Fibroblast of lung (primary cell): ENCODE measurements at places on chromosomes 11 and 22.

DNA sequence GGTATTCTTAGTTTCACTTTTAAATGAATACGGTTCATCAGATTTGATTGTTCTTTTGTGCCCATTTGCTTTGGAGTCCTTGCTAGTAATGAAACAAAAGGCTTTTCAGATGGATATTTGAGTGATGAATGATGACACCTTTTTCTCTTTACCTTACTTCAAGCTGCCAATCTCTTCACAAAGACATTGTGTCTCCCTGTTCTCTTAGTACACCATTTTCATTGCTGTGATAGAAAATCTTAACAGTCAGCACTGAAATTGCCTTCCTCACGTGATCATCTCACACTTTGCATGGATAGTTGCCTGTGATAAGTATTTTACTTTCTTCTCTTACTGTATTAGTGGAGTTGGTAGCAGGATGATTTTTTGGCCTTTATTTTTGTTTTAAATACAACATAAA, 396.6 kb downstream of the NELL1 start:
- no peak for DNase-seq

- peak; percentile 22 for DNase-seq
Measured at GRCh38 chr22:25448435-25449051, 115.9 kb upstream of the GRK3 start.

DNA sequence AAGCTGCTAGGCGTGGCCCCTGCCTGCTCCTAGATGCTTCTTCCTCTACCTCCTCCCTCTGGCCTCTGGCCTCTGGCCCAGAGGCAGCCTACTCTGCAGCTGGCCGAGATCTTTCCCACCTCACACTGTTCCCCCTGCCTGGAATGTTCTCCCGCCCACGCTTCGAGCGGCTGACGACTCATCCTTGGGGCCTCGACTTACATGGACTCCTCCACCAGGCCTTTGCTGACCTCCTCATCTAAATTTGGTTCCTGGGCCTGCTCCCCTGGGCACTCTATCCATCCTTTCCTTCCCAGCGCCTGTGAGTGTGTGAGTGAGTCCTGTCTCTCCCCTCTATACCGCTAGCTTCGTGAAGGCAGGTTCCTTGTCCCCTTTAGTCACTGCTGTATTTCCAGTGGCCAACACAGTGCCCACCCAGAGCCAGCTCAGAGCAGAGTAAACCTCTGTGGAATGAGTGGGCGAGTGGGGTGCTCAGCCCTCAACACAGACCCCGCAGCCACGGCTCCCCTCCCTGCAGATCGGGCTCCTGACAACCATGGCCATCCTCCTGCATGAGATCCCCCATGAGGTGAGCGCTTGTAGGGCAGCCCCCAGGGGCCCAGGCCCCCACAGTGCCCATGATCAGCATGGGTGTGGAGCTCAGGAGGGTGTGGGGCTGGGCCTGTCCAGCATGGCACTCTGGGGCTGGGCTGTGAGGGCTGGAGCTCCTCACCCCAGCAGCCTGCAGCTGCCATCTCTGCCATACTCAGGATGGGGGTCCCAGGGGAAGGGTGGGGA, 5.7 kb downstream of the SLC39A13 start:
- peak; percentile 83 for DNase-seq

- DNase-seq = no peak
Measured at GRCh38 chr11:8480858-8481257, 113.2 kb downstream of the STK33 start.

DNA sequence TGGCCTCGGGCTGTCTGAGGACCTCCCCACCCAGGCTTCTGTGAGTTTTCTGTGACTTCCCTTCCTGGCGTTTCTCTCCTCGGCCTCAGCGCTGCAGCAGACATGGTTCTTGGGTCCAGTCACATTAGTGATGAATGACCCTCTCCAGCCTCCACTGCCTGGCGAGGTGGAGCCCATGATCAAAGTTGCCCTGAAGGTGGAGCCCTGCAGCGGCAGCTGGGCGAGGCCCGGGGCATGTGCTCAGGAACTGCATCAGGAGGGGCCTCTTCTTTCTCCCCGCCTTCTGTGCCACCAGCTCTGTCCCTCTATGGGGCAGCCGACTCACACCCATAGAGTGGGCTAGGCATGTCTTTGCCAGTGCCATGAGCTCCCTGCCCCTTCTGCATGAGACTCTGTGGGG, 1079.7 kb downstream of the TBC1D22A start:
- no peak for DNase-seq

GRCh38 chr11:92154611-92155010, 70.0 kb upstream of the FAT3 start:
- DNase-seq = no peak

DNA sequence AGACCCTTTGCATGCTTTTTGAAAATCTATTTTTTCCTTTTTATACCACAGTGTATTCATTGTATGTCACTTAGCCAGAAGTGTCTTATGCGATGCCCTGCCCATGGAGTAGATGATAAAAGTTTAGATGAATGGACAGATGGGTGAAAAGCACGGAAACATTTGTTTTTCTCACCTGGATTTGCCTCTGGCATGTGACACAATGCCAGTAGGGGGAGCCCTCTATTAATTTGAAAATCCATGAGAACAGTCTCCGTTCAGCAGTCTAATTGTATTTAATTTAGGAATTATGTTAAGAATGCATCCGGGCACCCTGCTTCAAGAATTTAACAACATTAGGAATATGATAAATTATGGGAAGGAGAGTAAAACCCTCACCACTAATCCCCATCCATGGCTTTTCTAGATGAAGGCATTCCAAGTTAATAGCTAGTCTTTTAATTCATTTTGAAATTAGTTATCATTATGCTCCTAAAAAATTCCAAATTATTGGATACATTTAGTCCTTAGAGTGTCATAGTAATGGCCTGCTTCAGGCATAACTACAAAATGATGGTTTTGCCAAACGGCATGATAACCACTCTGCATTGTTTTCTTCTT, 55.3 kb upstream of the ALKBH3 start:
- DNase-seq = peak; percentile 55

- no peak for DNase-seq
Measured at GRCh38 chr11:19332476-19332875, 91.7 kb upstream of the E2F8 start.

DNA sequence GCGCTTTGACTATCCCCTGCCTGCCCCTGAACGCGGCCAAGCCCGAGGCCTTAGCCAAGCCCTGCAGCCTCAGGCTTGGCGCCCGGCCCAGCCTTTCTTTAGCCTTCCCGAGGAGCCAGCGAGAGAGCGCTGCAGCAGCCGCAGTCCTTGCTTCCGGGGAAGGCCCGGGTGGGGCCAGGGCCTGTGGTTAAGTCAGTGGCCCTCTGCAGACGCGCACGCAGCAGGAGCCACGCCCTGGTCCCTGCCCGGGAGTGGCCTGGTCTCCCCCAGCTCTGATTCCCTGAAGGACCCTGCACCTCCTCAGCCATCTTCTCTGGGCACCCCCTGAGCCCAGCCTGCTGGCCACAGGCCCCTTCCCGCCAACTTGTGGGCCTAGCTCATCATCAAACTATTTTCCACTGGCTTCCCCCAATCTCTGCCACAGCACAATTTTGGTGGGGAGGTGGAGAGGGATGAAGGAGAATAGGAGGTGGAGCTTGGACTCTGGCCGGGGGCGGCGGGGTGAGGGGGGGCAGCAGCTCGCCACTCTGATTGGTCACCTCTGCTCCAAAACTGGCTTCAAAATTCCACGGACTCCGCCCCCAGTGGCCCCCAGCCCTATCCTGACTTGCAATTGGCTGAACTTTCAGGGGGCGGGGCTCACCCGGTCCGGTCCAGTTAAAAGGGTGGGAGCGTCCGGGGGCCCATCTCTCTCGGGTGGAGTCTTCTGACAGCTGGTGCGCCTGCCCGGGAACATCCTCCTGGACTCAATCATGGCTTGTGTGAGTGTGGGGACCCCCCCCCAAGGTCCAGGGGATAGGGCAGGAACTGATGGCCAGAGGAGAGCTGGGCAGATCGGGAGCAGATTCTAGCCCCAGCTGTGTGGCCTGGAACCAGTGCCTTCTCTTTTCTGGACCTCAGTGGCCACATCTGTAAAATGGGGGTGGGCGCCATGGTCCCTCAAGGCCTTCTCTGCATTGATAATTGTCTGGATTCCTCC, at the start of gene LGALS1:
LGALS1 (plus strand) TSS at position 686 of the 979 bp plus-strand sequence; CDS start at position 753, 67 bp downstream.
- peak; percentile 99 for DNase-seq

DNA sequence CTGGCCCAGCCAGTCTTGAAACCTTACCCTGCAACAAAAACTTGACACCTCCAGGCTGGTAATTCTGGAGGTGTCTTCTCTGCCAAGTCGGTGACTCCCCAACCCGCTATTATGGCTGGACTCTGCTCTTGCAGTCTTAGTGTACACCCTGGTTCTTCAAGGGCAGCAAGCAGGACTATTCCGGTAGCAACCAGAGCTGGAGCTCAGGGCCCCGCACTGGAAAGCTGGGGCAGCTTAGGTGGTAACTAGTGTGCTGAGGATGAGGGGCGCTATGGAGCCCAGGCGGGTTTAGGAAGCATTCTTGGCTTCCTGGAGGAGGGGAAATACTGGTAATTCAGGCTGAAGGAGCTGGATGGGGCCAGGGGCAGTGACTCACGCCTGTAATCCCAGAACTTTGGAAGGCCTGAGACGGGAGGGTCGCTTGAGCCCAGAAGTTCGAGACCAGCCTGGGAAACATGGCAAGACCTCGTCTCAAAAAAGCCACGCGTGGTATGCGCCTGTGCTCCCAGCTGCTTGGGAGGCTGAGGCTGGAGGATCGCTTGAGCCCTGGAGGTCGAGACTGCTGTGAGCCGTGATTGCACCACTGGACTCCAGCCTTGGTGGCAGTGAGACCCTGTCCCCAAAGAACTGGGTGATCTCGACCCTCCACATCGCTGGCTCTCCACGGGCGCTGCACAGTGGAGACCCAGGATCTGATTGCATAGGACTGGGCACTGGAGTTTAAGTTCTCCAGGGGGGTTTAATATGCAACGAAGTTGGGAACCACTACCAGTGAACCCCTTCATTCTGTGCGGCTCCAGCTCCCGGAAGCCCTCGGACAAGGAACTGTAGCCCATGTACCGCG, 10.6 kb upstream of the AIFM3 start:
- peak; percentile 34 for DNase-seq

- DNase-seq = no peak
Measured at GRCh38 chr11:46345881-46346484, 1.3 kb upstream of the DGKZ start.

DNA sequence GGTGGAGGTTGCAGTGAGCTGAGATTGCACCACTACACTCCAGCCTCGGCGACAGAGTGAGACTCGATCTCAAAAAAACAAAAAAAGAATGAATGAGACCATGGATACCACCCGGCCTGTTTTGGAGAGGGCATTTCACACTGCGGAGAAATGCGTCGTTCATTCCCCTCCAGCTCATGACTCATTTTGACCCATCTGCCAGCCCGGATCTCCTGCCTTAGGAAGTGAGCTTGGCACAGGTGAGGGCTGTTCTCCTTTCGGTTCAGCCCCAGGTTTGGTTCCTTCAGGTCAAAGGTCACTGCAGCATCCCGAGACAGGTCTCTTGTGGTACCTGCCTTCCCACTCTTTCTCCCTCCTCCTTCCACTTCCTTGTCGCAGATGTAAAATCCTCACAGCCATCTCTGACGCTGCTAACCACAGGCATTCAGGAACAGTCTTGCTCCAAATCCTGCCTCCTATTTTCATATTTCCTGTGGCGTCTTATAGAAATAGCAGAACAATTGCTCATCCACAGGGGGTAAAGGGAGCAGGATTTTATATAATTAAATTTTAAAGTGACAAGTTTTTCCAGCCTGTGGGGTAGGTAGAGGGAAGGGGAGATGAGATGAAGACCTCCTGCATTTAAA, 517.9 kb downstream of the NTM start:
- peak; percentile 85 for DNase-seq

GRCh38 chr22:42915980-42916765, 59.1 kb upstream of the ARFGAP3 start:
- no peak for DNase-seq

DNA sequence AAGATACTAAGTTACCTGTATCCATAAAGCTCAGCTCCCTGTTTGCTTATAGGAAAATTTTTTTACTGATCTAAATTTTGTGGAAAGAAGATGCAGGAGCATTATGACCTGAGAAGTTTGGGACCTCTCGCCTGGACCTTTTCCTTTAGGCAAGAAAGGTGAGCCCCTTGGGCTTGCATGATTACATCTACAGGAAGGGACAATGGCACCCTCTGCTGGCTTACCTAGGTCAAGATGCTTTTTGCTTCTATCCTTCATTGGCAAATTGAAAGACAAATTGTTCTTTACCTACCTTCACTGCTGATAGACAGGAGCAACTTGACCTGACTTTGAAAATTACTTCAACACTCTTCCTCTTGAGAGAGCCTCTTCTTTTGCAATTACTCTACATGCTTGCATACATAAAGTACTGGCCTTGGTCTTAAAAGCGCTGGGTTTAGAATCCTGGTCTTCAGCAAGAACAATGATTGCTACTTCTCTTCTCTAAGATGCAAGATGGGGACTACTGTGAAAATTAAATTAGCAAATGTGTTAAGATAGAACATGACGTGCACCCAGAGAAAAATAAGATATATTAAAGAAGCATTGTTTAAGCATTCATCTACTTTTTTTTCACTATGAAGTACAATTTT, 147.2 kb downstream of the TRPC6 start:
- peak; percentile 20 for DNase-seq

- DNase-seq = no peak
Measured at GRCh38 chr11:116955548-116955947, 118.1 kb upstream of the APOA1 start.

DNA sequence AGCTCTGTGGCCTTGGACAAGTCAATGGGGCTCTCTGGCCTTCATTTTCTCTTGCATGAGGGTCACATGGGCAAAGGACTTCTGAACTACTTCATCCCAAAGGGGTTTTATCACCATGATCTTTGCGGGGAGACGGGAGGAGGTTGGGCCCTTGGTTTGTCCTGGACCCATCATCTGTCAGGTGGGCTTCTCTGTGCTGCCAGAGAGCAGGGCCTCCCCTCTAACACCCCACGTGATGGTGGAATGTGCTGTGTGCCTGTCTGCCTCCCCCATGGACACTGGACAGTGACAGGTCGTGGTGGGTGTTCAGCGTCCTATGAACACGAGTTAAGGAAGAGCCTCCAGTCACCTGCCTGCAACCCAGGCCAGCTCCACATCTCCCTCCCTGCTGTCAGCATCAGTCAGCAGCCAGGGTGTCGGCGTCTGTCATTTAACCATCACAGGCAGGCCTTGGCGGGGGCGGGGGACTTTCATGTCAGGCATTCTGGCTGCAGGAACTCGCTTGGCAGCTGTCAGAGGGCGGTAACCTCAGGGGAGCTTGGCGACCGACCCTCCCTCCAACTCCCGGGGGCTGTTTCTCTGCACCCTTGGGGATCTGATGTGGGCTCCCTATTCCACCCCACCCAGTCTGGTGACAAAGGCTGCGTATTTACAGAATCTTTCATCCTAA, 2.6 kb upstream of the SUN2 start:
- no peak for DNase-seq

DNA sequence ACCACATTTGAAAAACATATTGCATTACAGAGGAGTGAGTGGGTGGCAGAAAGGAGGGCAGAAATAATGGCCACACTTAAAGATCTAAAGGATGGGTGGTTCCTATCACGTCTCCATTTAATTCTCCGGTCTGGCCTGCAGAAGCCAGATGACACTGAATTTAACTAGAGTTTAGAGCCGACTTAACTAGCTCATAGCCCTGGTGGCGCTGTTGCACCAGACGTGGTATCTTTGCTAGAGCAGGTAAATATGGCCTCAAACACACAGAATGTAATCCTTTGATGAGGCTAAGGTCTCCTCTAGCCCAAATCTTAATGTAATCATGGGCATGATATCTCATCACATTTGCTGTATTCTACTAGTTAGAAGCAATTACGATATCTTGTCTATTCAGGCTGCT, 51.5 kb upstream of the GAL start:
- DNase-seq = peak; percentile 61
